ENCODE measurements at places on chromosomes 11 and 22. TPM values are rescaled to one million over a fixed set of nuclear protein-coding genes. Genes with fewer than 3 reads are reported as not detected.

Gene NKAPD1
- polyA plus RNA-seq = 36.3 TPM

Gene MRGPRF
- 3.3 TPM for polyA plus RNA-seq

Gene C22orf31
- polyA plus RNA-seq = not detected

GRCh38 chr11:11142430-11142829 lies 210.6 kb downstream of the CSNK2A3 start:
- H3K36me3 ChIP-seq = no peaks in the 10 kb centered on the region
- no peaks in the 10 kb centered on the region for H3K4me1 ChIP-seq
- H3K27ac ChIP-seq = no peak overlapping the region
- no peak for DNase-seq

Gene KCNE3
- polyA plus RNA-seq = 2.4 TPM

GRCh38 chr11:15097411-15097810 lies 17.3 kb upstream of the INSC start:
- no peak overlapping the region for H3K4me3 ChIP-seq
- H3K27ac ChIP-seq = no peak overlapping the region
- H3K27me3 ChIP-seq = no peaks in the 10 kb centered on the region
- no peaks in the 10 kb centered on the region for H3K4me1 ChIP-seq

Gene FADD
- polyA plus RNA-seq = 19.6 TPM

DNA sequence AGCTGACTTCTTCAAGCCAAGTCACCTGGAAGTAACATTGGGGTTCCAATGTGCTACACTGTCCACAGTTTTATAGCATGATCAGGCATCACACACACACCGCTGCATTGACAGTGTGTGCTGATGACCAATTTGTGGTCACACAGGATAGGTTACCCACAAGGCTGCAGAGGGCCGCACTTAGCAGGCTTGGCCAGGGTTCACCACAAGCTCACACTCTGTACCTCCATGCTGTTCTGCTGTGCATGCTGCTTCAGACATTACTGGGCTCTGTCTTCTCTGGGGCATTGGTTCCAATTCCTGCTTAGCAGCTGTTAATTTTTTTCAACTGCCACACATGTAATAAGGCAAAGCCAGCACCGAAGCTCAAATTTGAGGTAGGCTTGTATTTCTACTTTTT lies 11.0 kb upstream of the NRIP3 start:
- H3K4me3 ChIP-seq = no peak overlapping the region
- H3K36me3 ChIP-seq = no peaks in the 10 kb centered on the region
- no peak overlapping the region for H3K27ac ChIP-seq
- no peaks in the 10 kb centered on the region for H3K4me1 ChIP-seq
- no peak for DNase-seq

DNA sequence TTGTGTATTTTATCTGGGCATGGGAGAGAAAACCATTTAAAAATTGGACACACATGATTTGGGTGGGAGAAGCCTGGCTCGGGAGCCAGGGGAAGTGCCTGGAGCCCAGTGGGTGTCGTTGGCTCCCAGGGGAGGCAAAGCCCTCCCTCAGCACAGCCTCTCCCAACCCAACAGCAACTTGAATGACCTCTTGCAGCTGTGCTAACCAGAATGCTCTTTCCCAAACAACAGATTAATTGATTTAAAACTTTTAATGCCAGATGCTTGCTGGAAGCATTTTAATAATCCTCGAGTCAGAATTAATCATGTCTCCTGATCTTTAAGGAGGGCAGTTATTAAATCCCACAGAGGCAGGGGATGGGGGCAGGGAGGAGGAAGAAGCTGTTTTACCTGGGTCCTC lies 401.6 kb downstream of the BUD13 start:
- H3K27ac ChIP-seq = no peak overlapping the region
- H3K27me3 ChIP-seq = no peaks in the 10 kb centered on the region
- H3K4me3 ChIP-seq = no peak overlapping the region

Data from GM23338 (cell line).